ENCODE measurements at places on chromosomes 2 and 18. TPM values are rescaled to one million over a fixed set of nuclear protein-coding genes. Genes with fewer than 3 reads are reported as not detected.

GRCh38 chr18:79601234-79601633 lies 78.4 kb upstream of the CTDP1 start:
- no peak for DNase-seq
- H3K4me3 ChIP-seq: no peak overlapping the region
- H3K27me3 ChIP-seq: no peaks in the 10 kb centered on the region
- no peaks in the 10 kb centered on the region for H3K4me1 ChIP-seq
- H3K27ac ChIP-seq: no peak overlapping the region

The ARHGAP28 gene
- total RNA-seq: not detected

- no peak for DNase-seq
- no peak overlapping the region for H3K27ac ChIP-seq
- peaks cover 15% of the 10 kb centered on the region for H3K36me3 ChIP-seq
- H3K27me3 ChIP-seq: no peaks in the 10 kb centered on the region
Measured at GRCh38 chr2:148184976-148185375, 164.1 kb downstream of the MBD5 start.

DNA sequence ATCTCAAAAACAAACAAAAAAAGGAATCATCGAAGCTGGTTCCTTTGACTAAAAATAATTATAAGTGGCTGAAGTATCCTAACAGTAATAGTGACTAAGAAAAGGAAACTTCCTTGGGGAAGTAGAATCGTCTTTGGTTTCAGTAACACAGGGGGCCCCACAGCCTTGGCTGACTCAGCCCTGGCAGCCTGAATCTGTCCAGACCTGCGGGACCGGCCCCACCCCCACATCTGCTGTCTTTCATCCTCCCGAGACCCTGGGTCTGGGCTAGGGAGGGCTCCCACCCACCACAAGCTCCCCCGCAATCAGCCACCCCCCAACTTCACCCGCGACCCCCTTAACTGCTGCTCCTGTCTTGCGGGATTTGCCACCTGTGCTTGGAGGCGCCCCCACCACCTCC lies 1452.6 kb upstream of the ACVR2A start:
- no peaks in the 10 kb centered on the region for H3K36me3 ChIP-seq
- DNase-seq: no peak
- no peak overlapping the region for H3K4me3 ChIP-seq
- no peak overlapping the region for H3K27ac ChIP-seq
- H3K27me3 ChIP-seq: no peaks in the 10 kb centered on the region

The UGT1A4 gene
- total RNA-seq: not detected

The SERPINE2 gene
- total RNA-seq: 7.4 TPM

The FSIP2 gene
- total RNA-seq: not detected

DNA sequence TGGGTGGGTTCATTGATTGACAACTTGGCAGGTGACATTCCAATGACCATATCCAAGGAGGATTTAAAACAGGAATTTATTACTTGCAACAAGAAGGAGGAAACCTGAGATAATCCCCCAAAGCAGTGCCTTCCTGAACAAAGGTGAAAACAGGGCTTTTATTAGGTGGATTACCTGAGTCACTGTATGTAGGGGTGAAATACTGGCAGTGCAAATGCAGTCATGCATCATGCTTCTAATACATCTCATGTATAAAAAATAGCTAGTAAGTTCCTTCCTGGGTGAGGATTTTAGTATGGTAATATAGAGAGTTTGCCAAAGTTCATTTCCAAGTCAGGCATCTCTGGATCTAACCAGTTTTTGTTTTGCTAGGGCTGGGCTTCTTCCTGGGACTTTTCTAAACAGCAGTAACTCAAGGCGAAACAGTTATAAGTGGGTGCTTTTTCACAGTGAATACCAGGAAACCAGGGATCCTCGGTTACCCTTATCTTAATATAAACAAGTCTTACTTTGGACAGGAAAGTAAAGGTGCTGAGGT lies 583.4 kb upstream of the LRRTM1 start:
- no peak for DNase-seq
- no peak overlapping the region for H3K4me3 ChIP-seq
- H3K36me3 ChIP-seq: no peaks in the 10 kb centered on the region
- H3K27me3 ChIP-seq: no peaks in the 10 kb centered on the region

The GRP gene
- not detected for total RNA-seq

The SH2D6 gene
- 0.43 TPM for total RNA-seq

DNA sequence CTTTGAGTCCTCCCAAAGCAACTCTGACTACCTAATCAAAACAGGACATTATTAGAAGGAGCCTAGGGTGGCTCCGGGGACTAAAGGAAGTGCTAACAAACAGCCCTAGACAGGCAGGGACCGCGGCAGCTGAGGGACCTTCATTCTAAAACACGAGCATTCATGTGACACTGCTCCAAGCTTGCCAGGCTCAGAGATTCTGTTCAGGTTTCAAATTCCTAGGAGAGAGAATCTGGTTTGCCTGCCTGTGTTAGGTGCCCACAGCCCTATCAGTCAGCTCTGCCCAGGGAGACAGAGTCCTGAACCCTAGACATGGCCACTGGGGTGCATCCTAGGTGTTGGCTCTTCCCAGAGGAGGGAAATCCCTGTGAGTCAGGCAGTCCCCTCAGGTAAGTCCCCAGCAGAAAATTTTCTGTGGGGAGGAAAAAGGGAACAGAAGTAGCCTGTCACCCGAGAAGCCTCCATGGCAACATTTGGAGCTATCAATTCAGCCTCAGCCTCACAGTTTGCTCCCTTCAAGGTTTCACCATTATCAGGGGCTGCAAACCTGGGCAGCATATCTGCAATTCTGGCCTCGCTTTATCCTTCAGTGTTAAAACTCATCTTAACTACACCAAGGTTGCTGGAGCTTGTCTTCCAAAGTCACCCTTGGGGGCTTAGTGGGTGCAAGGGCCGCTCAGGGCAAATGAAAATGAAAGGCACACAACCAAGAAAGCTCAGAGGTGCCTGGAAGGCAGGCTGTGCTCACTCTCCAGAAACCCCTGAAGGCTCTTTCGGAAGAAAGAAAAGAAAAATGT lies 28.6 kb downstream of the PCBP1 start:
- no peaks in the 10 kb centered on the region for H3K36me3 ChIP-seq
- H3K4me1 ChIP-seq: peaks cover 21% of the 10 kb centered on the region
- DNase-seq: no peak
- H3K4me3 ChIP-seq: no peak overlapping the region
- H3K27ac ChIP-seq: no peak overlapping the region
- no peaks in the 10 kb centered on the region for H3K27me3 ChIP-seq

DNA sequence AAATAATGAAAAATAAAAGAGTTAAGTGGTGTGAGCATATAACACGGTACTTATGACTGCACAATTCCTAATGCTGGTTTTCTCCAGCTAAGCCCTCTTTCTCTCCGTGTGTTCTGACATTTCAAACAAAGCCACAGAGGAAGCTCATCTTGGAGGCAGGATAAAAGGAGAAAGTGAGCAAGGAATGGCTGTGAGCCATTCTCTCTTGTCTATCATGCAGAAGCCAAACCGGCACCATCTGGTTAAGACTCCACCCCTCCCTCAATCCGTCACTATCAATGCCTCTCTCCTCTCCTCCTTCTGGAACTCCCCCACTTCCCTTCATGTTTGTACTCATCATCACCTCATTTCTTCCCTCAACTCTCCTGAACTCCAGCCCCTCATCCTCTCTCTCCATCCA lies 210.4 kb downstream of the TMEM163 start:
- no peaks in the 10 kb centered on the region for H3K36me3 ChIP-seq
- no peaks in the 10 kb centered on the region for H3K4me1 ChIP-seq
- H3K4me3 ChIP-seq: no peak overlapping the region
- H3K27ac ChIP-seq: no peak overlapping the region
- DNase-seq: no peak
